ENCODE measurements at places on chromosomes 7 and 10.

DNA sequence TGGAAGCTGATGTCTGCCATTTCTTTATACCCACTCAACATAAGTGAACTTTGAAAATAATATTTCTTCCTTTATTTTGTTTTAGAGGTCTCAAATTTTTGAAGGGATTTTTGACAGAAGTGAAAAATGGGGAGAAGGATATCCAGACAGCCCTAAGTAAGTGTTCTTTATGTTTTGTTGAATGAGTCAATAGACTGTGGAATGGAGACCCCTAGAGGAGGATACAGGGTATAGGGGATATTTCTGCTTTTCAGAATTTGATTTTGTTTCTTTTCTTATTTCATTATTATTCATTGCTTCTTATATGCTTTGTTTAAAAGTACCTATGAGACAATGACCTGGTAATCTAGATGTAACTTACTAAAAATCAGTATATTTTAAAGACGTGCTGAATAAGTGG is 34.4 kb downstream of the PLEKHA8 start:
- peak; percentile 46 for DNase-seq

DNA sequence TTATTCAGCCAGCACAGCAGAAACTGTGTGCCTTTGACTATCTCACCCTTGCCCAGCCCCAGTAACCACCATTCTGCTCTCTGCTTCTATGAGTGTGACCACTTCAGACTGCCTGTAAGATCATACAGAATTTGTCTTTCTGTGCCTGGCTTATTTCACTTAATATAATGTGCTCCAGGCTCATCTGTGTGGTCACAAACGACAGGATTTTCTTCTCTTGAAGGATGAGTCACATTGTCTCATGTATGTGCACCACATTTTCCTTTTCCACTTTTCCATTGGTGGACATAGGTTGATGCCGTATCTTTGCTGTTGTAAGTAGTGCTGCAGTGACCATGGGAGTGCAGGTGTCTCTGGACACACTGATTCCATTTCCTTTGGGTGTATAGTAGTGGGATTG is 122.5 kb upstream of the LANCL2 start:
- peak; percentile 38 for DNase-seq

GRCh38 chr7:21429021-21429420 is 1.1 kb downstream of the SP4 start:
- no peak for DNase-seq

DNA sequence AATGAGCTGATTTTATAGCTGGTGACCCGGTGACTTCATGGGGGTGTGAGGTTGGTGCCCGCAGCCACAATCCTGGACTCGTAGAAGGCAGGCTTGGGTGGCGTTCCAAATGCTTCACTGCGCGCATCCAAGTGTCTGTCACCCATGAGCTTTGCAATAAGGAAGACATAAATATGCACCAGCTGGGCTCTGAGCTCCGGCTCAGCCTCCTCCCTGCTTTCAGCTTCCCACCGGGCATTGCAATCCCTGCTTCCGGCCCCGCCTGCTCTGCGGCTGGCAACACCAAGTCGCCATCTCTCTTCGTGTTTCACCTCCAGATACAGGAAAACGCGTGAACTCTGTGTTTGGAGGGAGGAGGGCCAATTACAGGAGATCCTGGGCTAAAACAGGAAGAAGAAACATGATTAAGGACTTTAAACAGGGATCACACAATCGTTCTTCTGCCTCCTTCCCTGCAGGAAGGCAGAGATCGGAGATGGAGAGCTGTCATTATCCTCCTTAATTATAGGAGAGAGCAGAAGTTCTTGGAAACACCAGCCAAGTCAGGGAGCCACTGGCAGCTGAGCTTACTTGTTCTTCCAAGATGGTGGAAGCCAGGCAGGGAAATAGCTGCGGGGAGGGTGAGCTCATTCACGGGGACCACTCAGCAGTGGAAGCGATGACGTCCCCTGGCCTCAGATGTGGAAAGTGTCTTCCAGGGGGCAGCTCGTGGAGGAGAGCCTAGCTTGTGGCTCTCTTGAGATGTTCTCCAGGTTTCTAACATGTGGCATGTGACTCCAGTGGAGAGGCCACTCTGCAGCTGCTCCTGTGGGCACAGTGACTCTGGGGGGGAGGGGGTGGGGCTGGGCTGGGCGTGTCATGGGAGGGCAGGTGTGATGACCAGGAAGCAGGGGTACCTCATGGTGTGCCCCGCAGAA is 134.9 kb downstream of the CAMK1D start:
- DNase-seq = no peak

- DNase-seq = peak; percentile 84
Observed at GRCh38 chr7:135672560-135673359, 10.4 kb downstream of the STMP1 start.

GRCh38 chr10:97069576-97070362 is 116.0 kb downstream of the SLIT1 start:
- peak; percentile 59 for DNase-seq

GRCh38 chr7:30068117-30068516 is 39.9 kb downstream of the PLEKHA8 start:
- DNase-seq = peak; percentile 91

GRCh38 chr7:22718911-22719420 is 8.0 kb upstream of the IL6 start:
- no peak for DNase-seq

- DNase-seq = no peak
Observed at GRCh38 chr10:118505363-118505762, 90.1 kb downstream of the PRLHR start.

GRCh38 chr7:8176370-8177081 is 85.4 kb downstream of the ICA1 start:
- DNase-seq = no peak

DNA sequence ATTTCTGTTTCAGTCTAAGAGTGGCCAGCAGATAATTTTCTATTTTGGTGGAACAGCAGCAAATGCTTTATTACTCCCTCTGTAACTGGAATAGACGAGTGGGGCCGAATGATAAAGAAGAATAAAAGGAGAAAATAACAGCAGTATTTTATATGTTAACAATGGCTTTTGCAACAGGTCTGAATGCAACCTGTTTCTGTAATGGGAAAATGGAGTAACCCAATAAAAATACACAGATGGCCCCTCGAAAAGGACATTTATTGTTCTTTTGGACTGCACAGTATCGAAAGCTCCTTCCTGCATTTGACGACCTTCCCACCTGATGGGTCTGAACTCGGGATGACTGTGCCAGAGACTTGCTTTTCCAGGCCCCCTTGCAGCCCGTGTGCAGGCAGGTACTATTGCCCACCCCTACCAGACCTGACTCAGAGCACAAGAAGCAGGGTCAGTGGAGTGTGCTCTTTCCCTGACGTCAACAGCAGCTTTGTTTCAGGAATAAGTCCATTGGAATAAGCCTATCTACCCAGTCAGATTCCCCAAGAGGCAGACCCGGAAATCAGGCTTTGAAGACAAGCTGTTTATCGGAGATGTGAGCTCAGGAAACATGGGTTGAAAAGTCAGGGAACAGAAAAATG is 306.5 kb upstream of the NEBL start:
- DNase-seq = no peak

DNA sequence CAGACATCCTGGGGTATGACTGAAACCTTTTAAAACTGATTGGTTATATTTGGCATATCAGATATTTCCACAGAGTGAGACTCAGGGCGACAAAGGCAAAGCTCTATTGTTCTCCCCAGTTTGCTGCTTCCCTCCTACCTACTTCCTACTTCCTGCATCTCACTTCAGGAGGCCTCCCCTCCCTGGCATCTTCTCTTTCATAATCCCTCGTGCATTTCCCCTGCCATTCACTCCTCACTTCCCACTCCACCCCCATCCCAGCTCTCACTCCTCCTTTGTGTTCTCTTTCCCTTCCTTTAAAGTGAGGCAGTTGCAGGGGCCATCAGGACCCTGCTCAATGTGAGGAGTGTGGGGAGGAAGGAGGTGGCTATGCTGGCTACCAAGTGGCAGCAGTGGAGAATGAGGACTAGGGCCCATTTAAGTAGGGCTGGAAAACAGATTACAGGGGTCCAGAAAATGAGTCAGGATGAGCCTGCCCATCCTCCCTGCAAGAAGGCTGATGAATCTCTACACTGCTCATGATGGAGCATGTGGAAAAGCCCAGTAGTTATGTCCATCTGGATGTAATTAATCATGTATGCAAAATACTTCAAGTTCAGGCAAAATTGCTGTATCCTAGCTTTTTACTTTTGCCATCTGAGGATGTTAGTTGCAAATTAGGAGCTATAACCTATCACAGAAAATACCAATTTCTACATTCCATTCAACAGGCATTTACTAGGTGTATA is 311.8 kb upstream of the IMMP2L start:
- DNase-seq = no peak

GRCh38 chr7:136956671-136957070 is 88.2 kb downstream of the CHRM2 start:
- DNase-seq = peak; percentile 76

GRCh38 chr7:142587578-142588191 is 161.6 kb upstream of the PRSS1 start:
- peak; percentile 92 for DNase-seq

DNA sequence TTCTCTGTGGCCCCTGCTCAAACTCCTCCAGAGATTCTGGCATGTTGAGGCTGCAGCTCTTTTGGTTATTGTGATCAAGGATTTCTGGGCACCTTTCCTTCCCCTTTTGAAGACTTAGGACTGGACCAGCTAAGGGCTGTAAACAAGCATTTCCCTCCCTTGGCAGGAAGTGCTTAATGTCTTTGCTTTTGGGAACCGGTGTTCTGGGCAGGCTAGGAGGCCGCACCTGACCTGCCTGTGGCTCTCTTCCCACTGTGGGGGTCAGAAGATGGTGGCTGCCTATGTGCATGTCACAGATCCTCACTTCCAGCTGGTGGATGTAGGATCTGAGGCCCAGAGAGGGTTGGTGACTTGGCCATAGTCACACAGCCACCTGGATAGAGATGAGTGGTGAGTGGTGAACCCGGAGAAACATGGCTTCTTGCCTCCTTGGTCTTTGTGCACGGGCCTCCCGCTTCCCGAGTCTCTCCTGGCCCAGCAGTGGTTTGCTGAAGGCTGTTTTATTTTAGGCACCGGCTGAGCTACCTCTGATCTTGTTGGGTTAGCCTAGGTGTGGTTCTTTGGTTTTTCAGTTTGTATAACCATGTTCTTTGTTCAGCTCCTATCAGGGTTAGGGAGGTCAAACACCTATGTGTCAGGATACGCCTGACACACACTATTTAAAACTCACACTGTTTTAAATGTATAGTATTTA is 82.0 kb downstream of the GRK5 start:
- no peak for DNase-seq

GRCh38 chr7:27967639-27968038 is 213.0 kb downstream of the JAZF1 start:
- DNase-seq = no peak

DNA sequence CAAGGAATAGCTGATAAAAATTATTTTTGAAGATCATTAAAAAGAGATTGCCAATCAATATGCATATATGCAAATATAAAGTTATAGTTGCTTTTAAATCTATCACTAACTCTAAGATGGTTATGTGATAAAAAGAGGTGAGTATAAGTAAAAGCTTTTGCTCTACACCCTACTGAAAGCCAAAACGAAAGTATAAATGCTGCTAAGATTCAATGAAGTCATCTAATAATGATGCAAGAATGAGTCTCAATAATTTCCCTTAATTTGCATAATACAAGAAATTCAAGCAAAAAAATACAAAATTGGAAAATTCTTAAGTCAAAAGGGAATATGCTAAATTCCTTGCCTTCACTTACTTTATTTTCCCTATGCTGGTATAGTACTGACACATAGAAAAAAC is 75.2 kb downstream of the WAPL start:
- DNase-seq = peak; percentile 29

GRCh38 chr10:17088118-17088806 is 41.3 kb downstream of the CUBN start:
- peak; percentile 92 for DNase-seq

GRCh38 chr10:45241865-45242520 is 73.4 kb downstream of the OR13A1 start:
- peak; percentile 16 for DNase-seq

GRCh38 chr7:27466703-27467102 is 196.0 kb downstream of the HIBADH start:
- DNase-seq = no peak

Measured in iris pigment epithelial cell (primary cell).